Fibroblast of the conjunctiva (primary cell): ENCODE measurements at places on chromosomes 7 and 10.

GRCh38 chr7:29359482-29360093 lies 165.0 kb downstream of the CHN2 start:
- no peak for DNase-seq

GRCh38 chr7:78787854-78788253 lies 665.6 kb downstream of the MAGI2 start:
- no peak for DNase-seq

DNA sequence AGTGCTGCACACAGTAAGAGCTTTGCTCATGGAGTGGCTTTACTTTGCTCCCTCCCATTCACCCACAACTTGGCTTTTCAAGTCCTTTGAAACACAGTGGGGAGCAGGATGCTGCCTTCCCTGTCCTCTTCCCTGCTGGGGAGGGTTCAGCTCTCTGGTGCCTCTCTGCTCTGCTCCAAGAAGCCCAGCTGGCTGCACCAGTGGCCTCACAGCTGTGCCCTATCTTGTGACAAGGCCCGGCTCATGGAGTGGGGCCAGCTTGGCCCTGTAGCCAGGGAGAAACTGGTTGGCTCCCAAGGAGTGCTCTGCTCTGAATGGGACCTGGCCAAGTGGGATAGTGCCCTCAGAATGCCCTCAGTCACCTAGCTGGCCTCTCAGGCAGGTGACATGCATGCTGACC lies 212.3 kb upstream of the ZMIZ1 start:
- no peak for DNase-seq

DNA sequence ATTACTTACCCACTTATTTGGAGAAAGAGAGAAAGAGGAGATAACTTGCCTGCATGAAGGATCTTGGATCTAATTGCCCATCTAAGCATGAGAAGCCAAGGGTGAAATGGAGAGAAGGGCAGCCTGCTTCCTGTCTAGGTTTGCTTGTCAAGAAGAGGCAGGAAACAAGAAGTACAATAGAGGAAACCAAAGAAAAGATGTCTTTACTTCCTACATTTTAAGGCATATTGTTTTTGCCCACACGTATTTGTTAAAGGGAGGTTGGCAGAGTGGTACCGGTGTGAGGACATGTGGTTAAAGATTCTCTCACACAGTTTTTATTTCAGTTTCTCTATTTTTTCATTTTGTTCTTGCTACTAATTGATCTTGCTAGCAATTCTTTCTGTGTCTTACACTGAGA lies 6.0 kb upstream of the TAS2R38 start:
- DNase-seq: no peak

DNA sequence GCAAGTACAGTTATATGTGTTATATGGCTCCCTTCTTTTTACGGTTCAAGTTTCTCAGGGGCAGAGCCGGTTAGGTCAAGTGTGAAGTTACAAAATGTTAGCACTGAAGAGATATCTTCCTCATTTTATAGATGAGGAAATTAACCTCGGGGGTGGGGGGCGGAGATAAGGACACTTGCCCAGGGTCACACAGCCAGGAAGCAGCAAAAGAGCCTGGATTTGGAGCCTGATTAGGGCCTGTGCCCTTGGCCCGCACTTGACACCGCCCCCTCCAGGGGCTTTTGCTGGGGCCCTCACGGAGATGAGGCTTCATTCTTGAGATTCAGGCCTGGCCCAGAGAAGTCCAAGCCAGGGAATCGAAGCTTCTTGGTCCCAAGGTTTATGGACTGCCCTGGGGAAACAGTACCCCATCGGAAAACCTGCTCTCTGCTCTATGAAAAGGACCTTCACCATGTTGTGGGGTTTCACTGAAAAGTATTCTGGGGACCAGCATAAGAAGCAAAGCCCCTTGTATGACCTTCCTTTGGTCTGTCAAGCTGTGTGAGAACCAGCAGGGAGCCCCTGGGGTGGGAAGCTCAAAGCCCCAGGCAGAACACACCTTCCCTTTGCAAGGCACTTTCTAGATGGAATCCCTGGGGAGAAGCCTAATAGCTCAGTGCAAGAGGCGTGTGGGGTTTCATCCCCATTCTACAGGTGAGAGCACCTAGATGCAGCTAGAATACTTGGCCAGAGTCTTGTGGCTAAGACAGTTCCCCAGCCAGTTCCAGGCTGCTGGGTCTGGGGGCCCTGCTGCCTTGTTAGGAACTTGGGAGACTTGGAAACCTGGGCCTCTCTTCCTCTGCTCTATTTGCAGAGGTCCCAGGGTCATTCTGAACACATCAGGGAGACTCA lies 21.9 kb downstream of the UNC5B start:
- DNase-seq: no peak
